ENCODE measurements at places on chromosomes 5 and 9. TPM values are rescaled to one million over a fixed set of nuclear protein-coding genes. Genes with fewer than 3 reads are reported as not detected.

DNA sequence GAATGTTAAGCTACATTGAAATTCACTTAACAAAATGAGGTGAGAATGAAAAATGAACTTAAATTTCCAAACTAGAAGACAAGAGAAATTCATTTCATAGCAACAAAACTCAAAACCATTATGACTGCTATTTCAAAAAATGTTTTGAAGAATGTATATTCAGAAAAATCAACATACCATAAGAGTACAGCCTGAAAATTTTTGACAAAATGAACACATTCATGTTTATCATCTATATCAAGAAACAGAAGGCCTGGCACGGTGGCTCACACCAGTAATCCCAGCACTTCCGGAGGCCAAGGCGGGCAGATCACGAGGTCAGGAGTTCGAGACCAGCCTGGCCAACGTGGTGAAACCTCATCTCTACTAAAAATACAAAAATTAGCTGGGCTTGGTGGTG lies 4.2 kb upstream of the IL6ST start:
- no peak for DNase-seq

- DNase-seq = no peak
Observed at GRCh38 chr5:83475391-83475863, 3.9 kb downstream of the VCAN start.

GRCh38 chr9:134127065-134127580 lies 8.8 kb upstream of the WDR5 start:
- DNase-seq = no peak

DNA sequence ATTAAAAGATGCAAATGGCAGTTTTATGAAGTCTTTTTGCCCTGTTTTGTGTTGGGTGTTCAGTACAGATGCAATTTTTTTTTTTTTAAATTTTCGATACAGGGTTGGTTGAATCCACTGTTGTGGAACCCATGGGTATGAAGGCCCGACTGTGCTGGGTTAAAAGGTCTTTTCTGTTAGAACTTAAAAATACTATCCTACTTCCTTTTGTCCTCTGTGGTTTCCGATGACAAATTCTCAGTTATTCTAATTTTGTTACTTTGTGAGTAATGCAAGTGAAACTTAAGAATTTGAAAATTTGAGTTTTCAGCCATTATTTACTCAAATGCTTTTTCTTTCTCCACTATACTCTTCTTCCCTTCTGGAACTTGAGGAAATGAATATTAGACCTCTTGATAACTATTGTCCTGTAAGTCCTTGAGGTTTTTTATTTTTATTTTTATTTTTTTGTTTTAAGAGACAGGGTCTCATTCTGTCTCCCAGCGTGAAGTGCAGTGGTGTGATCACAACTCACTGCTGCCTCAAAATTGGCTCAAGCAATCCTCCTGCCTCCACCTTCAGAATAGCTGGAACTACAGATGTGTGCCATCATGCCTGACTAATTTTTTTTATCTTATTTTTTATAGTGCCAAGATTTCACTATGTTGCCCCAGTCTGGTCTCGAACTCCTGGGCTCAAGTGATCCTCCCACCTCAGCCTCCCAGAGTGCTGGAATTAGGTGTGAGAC lies 67.5 kb downstream of the ZCCHC7 start:
- DNase-seq = no peak

DNA sequence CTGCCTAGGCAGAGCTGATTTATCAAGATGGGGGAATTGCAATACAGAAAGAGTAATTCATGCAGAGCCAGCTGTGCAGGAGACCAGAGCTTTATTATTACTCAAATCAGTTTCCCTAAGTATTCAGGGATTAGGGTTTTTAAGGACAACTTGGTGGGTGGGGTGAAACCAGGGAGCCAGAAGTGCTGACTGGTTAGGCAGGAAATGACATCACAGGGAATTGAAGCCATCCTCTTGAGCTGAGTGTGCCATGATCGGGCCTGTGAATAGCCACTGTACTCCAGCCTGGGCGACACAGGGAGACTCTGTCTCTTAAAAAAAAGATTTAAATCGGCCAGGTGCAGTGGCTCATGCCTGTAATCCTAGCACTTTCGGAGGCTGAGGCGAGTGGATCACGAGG lies 45.3 kb upstream of the CDK5RAP2 start:
- DNase-seq = no peak

- DNase-seq = no peak
Observed at GRCh38 chr9:96022445-96023051, 147.1 kb downstream of the ERCC6L2 start.

DNA sequence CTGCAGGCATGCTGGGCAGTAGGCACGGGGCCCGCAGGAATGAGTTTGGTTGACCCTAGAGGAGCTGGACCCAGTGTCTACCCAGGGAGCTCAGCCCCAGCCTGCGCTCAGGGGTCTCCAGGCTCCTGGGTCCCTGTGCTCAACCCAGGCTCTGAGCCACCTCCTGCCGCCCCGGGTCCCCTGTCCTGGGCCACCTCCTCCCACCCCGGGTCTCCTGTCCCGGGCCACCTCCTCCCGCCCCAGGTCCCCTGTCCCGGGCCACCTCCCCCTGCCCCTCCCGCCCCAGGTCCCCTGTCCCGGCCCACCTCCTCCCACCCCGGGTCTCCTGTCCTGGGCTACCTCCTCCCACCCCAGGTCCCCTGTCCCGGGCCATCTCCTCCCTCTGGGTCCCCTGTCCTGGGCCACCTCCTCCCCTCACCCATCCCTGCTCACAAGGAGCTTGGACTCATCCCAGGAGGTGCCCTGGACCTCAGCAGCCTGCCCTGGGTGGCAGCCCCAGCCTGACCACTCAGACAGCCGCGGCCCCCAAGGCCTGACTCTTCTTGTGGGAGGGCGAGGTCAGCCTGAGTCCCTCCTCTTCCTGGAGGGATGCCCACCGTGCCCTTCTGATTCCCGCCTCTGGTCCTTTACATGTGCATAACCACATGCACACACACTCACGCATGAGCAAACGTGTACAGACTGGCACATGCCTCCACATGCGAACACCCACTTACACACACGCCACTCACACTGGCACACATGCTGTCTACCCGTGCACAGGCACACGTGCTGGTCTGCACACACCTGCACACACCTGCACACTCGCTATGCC lies 2.4 kb downstream of the LCN12 start:
- DNase-seq = no peak

- DNase-seq = no peak
Observed at GRCh38 chr9:97319395-97319794, 11.9 kb downstream of the CCDC180 start.

DNA sequence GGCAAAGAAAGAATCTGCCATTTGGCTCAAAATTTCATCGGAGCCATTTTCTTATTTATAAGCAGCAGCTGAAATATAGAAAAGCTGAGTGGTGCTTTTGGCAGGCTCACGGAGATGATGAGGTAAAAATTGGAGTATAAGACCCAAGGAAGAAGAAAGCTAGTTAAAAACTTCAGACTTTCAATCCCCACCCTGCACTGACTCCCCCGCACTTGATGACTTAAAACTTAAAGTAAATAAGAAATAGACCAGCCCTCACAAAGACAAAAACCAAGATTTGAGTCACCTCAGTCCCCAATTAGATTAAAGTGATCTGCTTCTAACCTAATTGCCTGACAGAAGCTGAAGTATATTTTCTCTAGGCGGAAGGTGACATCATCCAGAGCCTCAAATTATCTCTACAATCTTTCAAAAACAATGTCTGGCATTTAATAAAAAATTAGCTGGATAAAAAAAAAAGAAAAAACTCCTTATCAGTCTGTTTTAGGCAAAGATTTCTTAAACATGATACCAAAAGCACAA lies 124.0 kb upstream of the PJA2 start:
- no peak for DNase-seq

DNA sequence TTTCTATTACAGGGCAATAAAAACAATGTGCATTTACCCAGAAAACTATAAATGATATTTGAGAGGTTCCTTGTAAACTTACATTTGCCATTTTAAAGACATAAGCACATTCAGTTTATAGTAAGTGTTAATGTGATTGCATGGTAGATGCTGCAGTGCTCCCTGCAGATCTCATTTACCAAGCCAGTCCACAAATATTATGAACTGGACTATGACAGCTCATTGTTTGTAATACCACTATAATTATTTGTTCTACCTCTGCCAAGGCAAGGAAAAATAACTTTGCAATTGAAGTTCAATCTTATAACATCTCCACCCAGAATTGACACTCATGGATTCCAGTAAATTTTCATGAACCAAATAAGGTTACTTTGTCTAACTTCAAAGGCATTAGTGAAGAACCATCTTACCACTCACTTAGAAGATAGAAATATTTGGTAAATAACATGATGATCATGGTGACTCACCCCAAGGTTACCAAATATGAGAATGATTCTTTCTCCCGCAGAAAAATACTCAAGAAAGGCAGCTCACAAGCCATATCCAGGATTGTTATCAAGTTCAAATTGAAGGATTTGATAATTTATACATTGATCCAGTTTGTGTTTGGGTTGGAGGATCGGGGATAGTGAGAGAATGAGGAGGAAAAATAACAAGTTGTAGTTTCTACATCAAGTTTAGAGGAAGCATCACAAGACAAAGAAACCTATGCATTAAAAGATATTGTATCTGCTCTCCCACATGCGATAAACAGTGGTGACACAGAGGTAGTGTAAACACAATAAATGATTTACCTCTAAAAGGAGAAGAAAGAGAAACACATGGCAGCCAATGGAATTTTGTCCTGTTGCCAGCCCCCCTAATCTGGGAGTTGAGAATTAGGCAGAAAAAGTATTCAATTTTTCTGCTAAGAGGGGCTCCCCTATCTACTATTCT lies 29.5 kb downstream of the CDH9 start:
- no peak for DNase-seq

GRCh38 chr5:141926434-141926833 lies 2.8 kb downstream of the DELE1 start:
- no peak for DNase-seq

Gene DPYSL3
- total RNA-seq = 23.9 TPM

Gene OR1J2
- total RNA-seq = not detected

Gene CCDC183
- total RNA-seq = 35.1 TPM

Gene FOXD4L5
- total RNA-seq = 0.24 TPM
